ENCODE measurements at places on chromosomes 2 and 18.
A peak's percentile ranks its signal among the peaks of the same experiment; 100 is the strongest.

- DNase-seq = no peak
Observed at GRCh38 chr2:104521247-104521646, 332.7 kb upstream of the POU3F3 start.

GRCh38 chr2:11622611-11623010, 47.4 kb downstream of the NTSR2 start:
- DNase-seq = no peak

DNA sequence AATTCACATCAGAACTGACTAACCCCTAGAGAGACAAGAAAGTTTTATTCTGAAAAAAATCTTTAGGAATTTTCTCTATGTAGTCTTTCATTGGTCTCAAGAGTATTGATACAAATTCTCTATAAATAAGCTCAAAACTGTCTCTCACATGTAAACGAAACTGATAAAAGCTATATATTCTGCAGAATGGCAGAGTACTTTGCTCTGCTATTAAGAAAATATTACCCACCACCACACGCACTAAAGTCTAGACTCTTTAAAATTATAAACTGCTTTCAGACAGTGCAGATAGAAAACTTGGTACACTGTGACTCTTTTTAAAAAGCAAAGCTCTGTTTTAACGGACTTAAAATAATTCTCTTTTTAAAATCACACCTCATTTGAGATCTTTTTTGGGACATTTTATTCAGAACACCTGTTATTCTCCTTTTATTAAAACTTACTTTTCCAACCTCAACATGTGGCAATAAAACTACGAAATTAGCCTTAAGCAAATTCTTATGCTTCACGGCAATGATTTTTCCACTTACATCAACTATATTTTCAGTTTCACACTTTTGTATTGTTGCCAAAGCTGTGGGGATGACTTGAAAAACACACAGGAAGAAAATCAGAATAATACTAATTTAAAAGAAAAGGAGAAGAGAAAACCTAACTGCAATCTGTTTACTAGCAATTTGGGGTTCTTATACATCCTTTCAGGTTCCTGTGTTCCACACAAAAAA, 58.0 kb downstream of the CCDC88A start:
- no peak for DNase-seq

- no peak for DNase-seq
Observed at GRCh38 chr2:158803506-158803905, 8.4 kb downstream of the DAPL1 start.

DNA sequence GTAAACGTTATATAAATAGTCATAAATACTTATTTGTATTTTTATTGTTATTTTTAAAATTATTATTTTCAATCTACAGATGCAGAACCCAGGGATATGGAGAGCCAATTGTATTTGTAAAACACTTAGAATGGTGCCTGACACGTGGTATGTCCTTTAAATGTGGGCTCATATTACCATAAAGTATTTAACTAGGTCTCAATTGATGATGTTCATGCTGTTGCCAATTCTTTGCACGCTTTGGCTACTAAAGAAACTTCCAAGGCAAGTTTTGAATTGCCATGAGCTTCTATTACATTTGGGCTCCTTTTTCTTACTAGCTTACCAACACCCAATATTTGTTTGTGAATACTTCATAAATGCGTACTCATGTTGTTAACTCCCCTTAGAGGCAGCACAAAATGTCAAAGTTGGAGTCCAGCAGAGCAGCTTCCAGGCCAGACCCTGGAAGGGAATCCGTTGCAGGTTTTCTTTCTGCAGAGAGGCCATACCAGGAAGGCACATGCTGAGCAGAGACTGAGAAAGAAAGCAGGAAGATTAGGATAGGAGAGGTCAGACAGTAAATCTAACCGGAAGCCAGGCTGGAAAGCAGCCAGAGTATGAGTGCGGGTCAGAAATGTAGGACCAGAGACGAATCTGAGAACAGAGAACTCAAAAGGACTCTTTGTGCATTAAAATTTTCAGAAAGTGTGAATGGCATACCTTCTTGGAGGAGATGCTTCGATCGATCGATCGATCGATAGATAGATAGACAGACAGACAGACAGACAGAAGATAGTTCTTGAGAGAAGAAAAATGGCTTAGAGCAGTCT, 4.2 kb upstream of the NOSTRIN start:
- DNase-seq = no peak

- peak; percentile 4 for DNase-seq
Observed at GRCh38 chr2:43818761-43819160, 19.9 kb downstream of the ABCG5 start.

- no peak for DNase-seq
Observed at GRCh38 chr18:21270453-21270852, 28.4 kb downstream of the GREB1L start.

DNA sequence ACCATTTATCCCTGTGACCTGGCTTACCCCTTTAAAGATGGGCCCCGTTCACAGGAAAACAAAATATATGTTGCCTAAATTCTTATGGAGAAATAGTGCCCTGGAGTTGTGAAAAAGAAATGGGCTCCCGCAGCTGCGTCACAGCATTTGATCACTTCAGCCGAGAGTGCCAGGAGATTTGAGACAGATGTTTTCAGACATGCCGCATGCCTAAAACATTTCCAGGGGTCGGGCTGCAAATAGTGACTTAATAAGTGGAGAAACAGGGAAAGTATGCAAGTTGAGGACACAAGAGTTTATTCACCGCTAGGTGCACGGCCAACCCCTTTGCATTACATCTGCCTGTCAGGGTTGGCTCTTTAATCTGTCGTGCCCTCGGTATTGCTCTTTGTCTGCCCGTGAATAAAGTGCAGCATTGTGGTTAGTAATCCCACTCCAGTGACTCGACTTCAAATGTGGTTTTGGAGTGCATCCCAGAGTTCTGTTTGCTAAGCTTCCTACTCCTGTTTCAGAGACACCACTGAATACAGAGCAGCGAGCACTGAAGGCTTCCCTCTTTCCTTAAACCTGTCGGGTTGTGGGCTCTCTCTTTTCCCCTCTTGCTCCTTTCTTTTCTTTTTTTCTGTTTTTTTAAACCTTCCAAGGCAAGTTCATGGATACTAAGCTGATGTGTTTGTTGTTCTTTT, 187.5 kb downstream of the LTBP1 start:
- DNase-seq = no peak

- DNase-seq = no peak
Observed at GRCh38 chr2:85134255-85134895, 1.2 kb downstream of the TCF7L1 start.

GRCh38 chr2:11745613-11746375, 638 bp upstream of the LPIN1 start:
- DNase-seq = no peak

Measured in GDM1 (cell line).